Uterus (tissue), 4 donors: ENCODE measurements at places on chromosomes 11 and 22.

- no peak overlapping the region for H3K4me3 ChIP-seq
- no peaks in the 10 kb centered on the region for H3K36me3 ChIP-seq
- no peak for DNase-seq
- H3K27ac ChIP-seq: no peak overlapping the region
These were observed 2193.4 kb upstream of the RAG2 start for GRCh38 chr11:38791346-38791961.

- no peak for DNase-seq
- no peaks in the 10 kb centered on the region for H3K4me1 ChIP-seq
- peak overlapping the region; percentile 48 for H3K4me3 ChIP-seq
- H3K27me3 ChIP-seq: no peaks in the 10 kb centered on the region
- H3K36me3 ChIP-seq: no peaks in the 10 kb centered on the region
These were observed 21.3 kb upstream of the RRAS2 start for GRCh38 chr11:14380125-14380936.

- no peaks in the 10 kb centered on the region for H3K4me1 ChIP-seq
- no peaks in the 10 kb centered on the region for H3K36me3 ChIP-seq
- no peaks in the 10 kb centered on the region for H3K27me3 ChIP-seq
- peak; percentile 54 for DNase-seq
- peak overlapping the region; percentile 58 for H3K27ac ChIP-seq
These were observed 577 bp upstream of the DKK3 start for GRCh38 chr11:12008790-12009616.

GRCh38 chr11:111452817-111453552, 59.2 kb downstream of the BTG4 start:
- H3K4me1 ChIP-seq: no peaks in the 10 kb centered on the region
- no peak for DNase-seq
- no peak overlapping the region for H3K4me3 ChIP-seq
- no peaks in the 10 kb centered on the region for H3K27me3 ChIP-seq

GRCh38 chr11:83813296-83813695, 527.1 kb upstream of the CCDC90B start:
- H3K27ac ChIP-seq: no peak overlapping the region
- H3K4me3 ChIP-seq: no peak overlapping the region
- no peaks in the 10 kb centered on the region for H3K4me1 ChIP-seq

DNA sequence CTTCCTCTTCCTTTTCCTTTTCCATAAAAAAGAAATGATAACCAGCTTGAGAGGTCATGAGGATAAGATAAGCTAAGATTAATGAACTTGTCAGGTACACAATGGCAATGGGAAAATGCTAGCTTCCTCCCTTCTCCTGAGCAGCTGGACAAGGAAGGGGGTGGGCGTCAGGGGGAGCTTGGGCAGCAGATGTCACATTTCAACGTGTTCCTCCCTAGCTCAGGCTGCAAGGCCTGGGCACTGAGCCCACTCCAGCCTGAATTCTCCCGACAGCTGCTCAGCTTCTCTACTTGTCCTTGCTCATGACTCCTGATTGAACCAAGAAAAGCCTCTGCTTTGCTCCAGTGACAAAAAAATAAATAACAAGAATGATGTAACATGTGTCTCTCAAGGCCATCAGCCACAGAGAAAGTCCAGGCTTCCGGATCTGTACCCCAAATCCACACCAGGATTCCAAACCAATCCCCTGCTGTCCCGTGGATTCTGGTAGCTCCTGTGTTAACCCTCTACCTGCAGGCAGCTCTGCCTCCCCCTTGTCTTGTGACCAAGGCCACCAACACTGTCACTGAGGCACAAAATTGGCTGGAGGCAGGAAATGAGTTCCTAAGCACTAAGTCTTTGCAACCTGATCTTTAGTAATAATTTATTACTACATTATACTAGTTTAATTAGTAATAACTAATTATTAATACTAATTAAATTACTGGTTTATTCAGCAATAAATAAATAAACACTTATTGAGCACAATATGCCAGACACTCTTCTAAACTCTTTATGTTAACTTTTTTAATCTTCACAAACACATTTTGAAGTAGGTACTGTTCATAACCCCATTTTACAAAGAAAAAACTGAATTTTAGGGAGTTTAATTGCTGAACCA, 146.5 kb downstream of the CCDC34 start:
- H3K36me3 ChIP-seq: no peaks in the 10 kb centered on the region
- H3K27me3 ChIP-seq: no peaks in the 10 kb centered on the region
- H3K4me3 ChIP-seq: no peak overlapping the region
- peaks cover 19% of the 10 kb centered on the region for H3K4me1 ChIP-seq

GRCh38 chr11:90809581-90809980, 586.7 kb upstream of the CHORDC1 start:
- no peaks in the 10 kb centered on the region for H3K4me1 ChIP-seq
- H3K4me3 ChIP-seq: no peak overlapping the region
- no peak for DNase-seq
- H3K36me3 ChIP-seq: no peaks in the 10 kb centered on the region
- no peaks in the 10 kb centered on the region for H3K27me3 ChIP-seq
- no peak overlapping the region for H3K27ac ChIP-seq

DNA sequence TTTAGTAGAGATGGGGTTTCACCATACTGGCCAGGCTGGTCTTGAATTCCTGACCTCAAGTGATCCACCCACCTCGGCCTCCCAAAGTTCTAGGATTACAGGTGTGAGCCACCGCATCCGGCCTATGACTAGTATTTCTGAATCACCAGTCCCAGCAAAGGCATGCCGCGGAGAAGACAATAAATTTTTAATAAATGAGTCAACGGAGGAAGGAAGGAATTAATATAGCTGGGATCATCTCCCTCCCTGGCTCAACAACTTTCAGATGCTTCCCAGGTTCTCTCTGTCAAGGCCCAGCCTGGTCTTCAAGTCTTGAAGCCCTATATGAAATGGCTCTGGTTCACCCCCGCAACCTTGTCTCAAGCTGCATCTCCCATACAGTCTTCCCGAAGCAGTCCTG, 45.7 kb downstream of the CYTH4 start:
- DNase-seq: no peak
- no peaks in the 10 kb centered on the region for H3K36me3 ChIP-seq
- H3K27ac ChIP-seq: no peak overlapping the region

DNA sequence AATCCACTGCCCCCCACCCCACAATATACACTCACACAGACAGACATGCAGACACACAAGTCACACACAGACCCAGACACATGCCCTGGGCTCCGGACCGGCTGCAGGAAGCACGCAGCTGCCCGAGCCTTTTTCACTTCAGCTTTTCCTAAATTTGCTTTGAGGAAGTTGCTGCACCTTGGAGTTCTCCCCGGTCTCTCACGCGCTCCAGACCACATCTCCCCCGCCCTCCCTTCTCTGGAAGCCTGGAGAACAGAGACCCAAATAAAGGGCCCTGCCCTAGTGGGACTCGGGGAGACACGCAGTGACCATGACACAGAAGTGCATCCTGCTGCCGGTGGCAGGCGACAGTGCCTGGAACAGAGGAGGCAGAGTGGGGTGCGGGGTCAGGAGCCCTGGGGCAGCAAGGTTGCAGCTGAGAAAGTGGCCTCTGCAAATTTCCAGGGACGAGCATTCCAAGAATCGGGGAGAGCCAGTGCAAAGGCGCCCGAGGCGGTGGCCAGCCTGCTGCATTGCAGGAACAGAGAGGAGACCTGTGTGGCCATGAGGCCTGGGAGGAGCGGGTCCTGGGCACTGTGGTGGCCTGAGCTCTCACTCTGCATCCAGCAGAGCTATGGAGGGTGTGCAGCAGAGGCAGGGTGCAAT, 19.1 kb downstream of the RPL3 start:
- no peaks in the 10 kb centered on the region for H3K27me3 ChIP-seq
- peaks cover 26% of the 10 kb centered on the region for H3K4me1 ChIP-seq
- no peak overlapping the region for H3K27ac ChIP-seq
- H3K36me3 ChIP-seq: no peaks in the 10 kb centered on the region
- H3K4me3 ChIP-seq: no peak overlapping the region
- no peak for DNase-seq

- H3K4me1 ChIP-seq: no peaks in the 10 kb centered on the region
- H3K4me3 ChIP-seq: no peak overlapping the region
- no peaks in the 10 kb centered on the region for H3K36me3 ChIP-seq
- no peak overlapping the region for H3K27ac ChIP-seq
- no peak for DNase-seq
These were observed 9.7 kb downstream of the LRFN4 start for GRCh38 chr11:66866511-66866986.

GRCh38 chr22:24455751-24456426, 28.5 kb downstream of the ADORA2A start:
- no peak overlapping the region for H3K27ac ChIP-seq
- no peaks in the 10 kb centered on the region for H3K36me3 ChIP-seq
- peak; percentile 30 for DNase-seq
- H3K4me1 ChIP-seq: no peaks in the 10 kb centered on the region
- H3K4me3 ChIP-seq: no peak overlapping the region

DNA sequence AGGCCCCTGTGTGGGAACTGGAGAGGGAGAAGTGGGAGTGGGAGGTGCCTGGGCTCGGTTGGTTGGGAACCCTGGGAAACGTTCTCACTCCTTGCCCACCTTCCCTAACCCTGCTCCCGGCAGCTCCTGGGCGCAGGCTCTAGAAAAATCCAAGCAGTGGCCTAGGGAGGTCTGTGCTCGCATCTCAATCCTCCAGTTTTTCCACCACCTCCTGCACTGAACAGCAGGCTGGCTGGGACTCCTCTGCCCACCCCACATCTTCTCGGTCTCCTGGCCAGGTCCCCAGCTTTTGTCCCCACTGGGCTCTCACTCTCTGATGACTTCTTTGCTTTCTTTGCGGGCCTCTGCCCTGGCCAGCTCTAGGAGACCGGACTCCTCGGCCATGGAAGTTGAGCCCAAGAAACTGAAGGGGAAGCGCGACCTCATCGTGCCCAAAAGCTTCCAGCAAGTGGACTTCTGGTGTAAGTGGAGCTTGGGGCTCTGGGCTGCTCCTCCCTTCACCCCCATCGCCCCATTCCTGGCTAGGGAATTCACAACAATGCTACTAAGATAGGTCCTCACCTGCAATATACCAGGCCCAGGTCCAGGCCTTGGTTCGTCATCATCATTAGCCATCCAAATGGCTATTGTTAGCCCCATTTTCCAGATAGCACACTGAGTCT, 35.6 kb downstream of the PRDM11 start:
- peak overlapping the region; percentile 64 for H3K4me3 ChIP-seq
- no peaks in the 10 kb centered on the region for H3K27me3 ChIP-seq
- no peak for DNase-seq
- peaks cover 5% of the 10 kb centered on the region for H3K4me1 ChIP-seq

- peak overlapping the region; percentile 93 for H3K27ac ChIP-seq
- H3K4me3 ChIP-seq: peak overlapping the region; percentile 49
- DNase-seq: peak; percentile 63
- no peaks in the 10 kb centered on the region for H3K27me3 ChIP-seq
These were observed 819 bp upstream of the KCNQ1OT1 start for GRCh38 chr11:2700415-2701211.

- peak overlapping the region; percentile 8 for H3K27ac ChIP-seq
- no peaks in the 10 kb centered on the region for H3K4me1 ChIP-seq
- H3K4me3 ChIP-seq: no peak overlapping the region
- H3K36me3 ChIP-seq: no peaks in the 10 kb centered on the region
- no peak for DNase-seq
These were observed 175.1 kb downstream of the SWAP70 start for GRCh38 chr11:9838961-9839360.

DNA sequence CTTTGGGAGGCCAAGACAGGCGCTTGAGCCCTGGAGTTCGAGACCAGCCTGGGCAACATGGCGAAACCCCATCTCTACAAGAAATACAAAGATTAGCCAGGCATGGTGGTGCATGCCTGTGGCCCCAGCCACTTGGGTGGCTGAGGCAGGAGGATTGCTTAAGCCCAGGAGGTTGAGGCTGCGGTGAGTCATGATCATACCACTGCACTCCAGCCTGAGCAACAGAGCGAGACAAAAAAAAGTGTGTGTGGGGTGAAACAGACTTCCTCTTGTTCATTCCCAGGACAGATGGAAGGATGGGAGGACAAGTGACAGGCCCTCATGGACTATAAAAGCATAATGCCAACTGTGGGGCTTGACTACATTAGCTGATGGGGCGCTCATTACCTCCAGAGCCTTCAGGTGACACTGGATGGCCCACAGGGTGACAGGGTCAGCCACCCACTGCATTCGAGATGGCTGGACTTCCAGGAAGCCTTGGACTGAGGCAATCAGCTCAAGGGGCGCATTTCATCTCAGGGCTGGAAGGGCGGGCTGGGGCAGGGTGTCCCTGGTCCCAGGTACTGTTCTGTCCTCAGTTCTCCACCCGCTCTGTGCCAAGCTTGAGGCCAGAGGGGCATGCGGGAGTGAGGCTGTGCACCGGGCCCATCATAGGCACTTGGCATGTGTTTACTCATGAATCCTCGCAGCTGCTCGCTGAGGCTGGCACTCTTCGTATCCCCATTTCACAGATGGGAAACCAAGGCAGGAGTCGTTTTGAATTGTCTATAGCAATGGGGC, 12.5 kb downstream of the NPTXR start:
- DNase-seq: no peak
- H3K27ac ChIP-seq: no peak overlapping the region
- H3K4me3 ChIP-seq: no peak overlapping the region
- no peaks in the 10 kb centered on the region for H3K4me1 ChIP-seq

DNA sequence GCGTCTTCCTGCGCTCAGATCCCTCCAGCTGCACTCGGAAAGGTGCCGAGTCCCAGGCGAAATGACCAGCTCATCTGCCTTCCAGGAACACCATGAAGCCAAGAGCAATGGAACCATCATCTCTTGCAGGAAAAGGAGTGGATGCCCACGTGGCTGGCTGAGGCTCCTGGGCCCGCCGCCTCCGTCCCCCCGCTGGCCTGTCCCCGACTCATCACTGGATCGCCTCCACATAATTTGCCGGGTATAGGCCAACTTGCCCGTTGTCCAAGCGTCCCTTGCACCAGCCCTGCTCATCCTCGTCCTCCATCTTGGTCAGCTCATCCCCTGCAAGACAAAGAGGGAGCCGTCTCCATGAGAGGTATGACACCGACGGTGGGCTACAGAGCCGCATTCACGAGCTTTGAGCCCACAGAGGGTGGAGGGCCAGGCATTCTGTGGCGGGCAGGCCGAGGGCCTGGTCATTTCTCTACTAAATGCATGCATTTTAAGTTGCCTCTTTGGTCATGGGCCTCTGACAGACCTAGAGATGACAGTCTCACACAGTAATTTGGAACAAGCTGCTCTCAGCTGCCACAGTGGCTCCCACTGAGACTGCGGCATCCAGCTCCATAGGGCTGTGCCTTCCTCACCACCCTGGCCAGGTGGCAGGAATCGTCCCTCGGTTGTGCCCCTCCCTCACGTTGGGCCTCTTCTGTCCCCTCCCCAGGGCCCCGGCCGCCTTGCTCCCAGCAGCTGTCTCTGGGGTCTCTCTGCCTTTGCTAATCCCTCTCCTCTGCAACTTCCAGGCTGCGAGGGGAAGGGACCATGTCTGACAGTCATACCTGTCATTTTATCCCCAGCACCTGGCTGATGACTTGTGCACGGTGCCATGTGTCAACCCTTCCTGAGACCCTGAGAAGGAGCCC, 14.3 kb upstream of the ARFGAP3 start:
- no peak overlapping the region for H3K27ac ChIP-seq
- H3K4me3 ChIP-seq: no peak overlapping the region
- no peaks in the 10 kb centered on the region for H3K36me3 ChIP-seq
- DNase-seq: no peak
- no peaks in the 10 kb centered on the region for H3K27me3 ChIP-seq
